ENCODE measurements at places on chromosomes 12 and 14.

GRCh38 chr14:38090506-38090905 is 117.2 kb upstream of the SSTR1 start:
- no peak for DNase-seq

DNA sequence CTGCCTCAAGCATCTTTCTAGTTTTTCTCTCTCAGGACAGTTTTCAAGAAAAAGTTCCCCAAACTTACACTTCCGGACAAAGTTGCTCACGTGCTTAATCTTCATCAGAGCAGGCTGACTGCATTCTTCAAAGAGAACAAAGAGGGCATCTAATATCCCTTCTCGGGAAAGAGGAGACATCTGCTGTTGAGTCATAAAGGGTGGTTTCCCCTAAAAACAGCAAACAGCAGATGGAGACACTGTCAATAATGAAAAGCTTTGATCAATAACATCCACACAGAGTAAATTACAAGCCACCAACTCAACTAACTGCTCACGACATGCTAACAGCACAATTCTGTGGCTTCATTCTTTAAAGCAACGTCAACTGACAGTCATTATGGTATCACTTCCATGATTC is 8.1 kb downstream of the CIT start:
- no peak for DNase-seq

- DNase-seq = no peak
Observed at GRCh38 chr12:49093792-49094159, 825 bp downstream of the DHH start.

- DNase-seq = no peak
Observed at GRCh38 chr12:131991816-131992430, 42.2 kb downstream of the EP400 start.

DNA sequence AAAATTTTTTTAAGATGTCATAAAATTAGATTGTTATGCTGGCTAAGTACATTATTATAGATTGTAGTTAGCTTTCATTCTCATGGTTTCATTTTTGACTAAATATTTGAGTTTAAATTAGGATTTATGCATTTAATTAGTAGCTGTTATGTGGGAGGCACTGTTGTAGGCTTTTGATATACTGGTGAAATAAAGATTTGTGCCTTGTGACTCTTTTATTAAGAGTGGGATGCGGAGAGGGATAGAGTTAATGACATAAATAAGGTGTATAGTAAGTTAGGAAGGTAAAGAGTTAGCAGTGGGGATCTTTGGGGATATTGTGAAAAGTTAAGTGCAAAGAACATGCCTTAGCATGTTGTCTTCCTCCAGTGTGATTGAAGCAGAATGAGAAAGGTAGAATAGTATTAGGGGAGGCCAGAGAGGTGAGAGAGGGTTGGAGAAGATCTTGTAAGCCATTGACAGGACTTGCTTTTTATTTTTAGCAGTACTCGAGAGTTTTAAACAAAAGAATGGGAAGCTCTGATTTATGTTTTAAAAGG is 8.8 kb downstream of the ARHGAP5 start:
- no peak for DNase-seq

GRCh38 chr12:39006286-39006685 is 100.9 kb upstream of the CPNE8 start:
- no peak for DNase-seq

DNA sequence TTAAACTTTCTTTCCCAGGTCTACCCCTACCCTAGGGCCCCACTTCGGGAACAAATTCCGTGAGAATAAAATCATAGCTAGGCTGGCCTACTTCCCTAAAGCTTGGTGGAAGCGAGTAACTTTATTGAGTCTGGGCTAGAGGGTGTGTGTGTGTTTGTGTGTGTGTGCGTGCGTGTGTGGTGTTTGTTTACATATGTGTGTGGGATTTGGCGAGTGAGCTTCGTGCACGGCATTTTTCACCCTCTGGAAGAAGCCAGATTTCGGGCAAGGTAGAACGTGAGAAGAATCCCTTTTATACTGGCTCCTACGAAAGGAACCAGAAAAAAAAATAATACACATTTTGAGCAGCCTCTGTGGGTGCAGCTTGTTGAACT is 7.5 kb upstream of the LHX5 start:
- no peak for DNase-seq

DNA sequence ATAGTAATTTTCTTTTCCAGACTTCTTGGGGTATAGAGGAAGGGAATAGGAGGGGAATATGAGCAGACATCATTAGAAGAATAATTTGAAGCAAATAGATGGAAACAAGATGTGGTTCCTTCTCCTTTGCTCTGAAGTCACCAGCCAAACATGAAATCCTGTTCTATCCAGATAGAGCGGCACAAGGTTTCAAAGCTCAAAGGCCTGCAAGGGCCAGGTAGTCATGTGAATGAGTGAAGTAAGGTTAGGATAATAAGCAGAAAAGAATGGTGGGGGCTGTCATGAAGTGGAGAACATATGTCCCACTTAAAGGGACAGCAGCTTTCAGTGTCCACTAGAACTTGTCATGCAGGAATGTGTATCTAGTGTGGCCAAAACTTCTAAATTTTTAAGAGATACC is 2.5 kb upstream of the IKZF4 start:
- DNase-seq = no peak

DNA sequence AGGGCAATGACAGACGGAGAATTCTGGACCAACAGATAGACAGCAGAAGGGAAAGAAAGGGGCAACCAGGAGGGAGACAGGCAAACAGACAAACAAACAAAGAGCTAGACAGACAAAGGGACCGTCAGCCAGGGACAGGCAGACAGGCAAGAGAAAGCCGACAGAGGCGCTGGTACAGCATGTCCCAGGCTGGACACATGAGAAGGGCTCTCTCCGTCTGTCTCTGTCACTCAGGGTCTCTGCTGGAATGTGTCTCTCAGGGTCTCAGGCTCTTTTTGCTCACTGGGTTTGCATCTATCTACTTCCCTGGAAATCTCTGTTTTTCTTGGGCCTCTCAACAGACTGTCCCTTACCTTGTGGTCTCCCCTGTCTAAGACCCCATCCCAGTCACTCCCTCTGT is 8.2 kb upstream of the SMUG1 start:
- DNase-seq = no peak

DNA sequence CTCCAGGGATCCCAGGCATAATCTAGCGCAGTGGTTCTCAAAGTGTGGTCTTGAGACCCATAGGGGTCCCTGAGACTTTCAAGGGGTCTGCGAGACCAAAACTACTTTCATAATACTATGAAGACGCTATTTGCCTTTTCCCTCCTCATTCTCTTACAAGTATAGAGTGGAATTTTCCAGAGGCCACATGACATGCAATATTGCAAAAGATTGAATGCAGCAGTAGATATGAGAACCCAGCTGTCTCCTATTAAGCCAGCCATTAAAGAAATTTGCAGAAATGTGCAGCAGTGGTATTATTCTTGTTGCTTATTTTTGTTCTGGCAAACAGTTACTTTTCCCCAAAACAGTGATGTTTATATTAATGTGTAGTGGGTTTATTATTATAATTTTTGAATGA is 62.8 kb downstream of the VWF start:
- no peak for DNase-seq

- DNase-seq = peak; percentile 40
Observed at GRCh38 chr14:68791078-68791901, 1.6 kb downstream of the ZFP36L1 start.

- DNase-seq = no peak
Observed at GRCh38 chr12:114668151-114668885, 15.7 kb downstream of the TBX3 start.

GRCh38 chr12:11656550-11656949 is 7.1 kb downstream of the ETV6 start:
- DNase-seq = no peak

DNA sequence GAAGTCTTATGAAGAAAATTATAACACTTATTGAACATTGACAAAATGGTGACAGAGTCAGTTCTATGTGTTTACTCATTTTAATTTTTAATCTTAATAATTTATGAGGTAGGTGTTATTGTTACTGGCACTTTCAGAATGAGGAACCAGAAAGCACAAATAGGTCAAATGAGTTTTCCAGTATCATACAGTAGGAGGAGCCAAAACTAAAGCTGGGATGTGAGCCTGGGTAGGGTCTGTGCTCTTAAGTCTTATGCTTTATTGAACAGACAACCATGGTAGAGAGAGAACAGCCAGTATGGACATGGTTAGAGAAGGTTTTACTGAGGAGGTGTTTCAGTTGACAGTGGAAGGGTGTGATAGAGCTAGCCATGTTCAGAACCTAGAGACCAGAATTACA is 775.7 kb downstream of the TMTC2 start:
- no peak for DNase-seq

GRCh38 chr12:24705741-24706358 is 243.1 kb downstream of the BCAT1 start:
- no peak for DNase-seq

DNA sequence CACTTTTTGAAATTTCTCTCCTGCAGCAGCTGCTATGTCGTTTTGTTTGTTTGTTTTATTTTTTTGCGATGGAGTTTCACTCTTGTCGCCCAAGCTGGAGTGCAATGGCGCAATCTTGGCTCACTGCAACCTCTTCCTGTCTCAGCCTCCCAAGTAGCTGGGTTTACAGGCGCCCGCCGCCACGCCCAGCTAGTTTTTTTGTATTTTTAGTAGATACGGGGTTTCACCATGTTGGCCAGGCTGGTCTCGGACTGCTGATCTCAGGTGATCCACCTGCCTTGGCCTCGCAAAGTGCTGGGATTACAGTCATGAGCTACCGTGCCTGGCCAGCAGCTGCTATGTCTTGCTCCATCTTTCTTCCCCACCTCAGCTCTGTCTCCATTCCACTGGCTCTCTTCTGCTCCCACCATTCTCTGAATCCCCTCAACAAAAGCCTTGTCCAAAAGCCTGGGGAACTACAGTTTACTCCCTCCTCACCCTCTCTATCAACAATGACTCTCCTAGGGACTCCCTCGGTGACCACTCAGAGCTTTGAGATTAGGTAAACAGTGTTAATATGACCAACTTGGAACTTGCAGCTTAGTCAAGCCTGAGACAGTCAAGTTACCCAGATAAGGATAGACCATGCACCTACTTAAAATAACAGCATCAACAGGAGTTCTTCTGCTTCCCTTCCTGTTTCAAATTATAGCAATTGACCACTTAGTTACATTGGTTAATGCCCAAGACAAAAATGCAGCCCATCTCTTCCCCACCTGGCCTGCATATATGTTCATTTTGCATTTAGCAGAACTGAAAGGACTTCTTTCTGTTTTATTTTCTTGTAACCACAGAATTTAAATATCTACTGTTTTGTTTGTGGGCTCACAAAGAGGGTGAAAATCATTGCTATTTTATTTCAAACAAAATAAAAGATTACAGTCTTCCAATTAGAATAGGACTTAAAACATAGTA is 189.0 kb upstream of the AMIGO2 start:
- no peak for DNase-seq

GRCh38 chr14:55512421-55512820 is 67.6 kb upstream of the KTN1 start:
- DNase-seq = no peak

DNA sequence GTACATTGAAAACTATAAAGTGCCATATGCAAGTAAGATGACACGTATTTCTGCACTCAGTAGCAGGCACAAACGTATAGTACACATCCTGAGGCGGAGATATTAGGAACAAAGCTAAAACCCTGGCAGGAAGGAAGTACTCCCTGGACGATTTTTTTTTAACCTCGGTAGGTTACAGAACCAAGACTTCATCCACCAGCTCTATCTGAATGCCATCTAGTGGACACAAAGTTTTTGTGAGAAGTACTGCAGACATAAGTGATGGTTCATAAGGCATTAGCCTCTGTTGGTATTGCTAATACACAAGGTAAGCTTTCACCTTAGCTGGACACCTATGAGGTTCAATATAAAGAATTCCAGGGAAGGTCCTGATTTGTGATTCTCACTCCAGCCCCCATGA is 83.0 kb upstream of the CCDC196 start:
- no peak for DNase-seq

DNA sequence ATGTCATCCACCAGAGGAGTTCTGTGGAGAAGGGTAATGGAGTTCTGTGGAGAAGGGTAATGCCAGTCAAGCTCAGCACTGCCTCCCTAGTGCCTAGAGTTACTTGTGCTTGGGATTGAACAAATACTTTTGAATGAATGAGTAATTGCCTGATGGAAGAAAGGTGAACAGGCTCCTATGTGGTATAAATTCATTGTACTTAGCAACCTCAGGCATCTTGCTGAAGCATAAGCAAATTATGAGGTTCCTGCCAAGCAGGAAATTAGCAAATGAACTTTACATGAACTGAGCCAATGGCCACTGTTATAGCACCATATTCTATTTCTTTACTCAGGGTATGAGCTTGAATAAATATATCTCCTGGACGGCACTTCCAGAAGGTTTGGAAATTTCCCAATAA is 1047.2 kb downstream of the SLC6A15 start:
- no peak for DNase-seq

DNA sequence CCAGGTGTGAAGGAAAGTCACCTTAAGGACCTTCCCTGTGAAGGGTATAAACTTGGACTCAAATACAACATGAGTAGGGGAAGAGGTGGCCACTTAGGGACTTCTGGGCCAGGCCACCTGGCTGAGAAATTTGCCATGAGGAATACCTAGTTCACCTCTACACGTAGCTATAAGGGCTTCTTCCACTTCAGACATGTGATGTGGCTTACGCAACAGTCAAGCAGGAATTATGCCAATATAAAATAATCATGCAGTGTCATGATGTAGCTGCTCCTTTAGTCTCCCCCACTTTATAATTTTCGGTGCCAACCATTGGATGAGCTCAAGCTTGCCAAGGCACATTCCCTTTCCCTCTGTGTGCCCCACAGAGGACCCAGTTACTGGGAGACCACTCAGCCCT is 166.6 kb upstream of the BCL2L14 start:
- DNase-seq = no peak

DNA sequence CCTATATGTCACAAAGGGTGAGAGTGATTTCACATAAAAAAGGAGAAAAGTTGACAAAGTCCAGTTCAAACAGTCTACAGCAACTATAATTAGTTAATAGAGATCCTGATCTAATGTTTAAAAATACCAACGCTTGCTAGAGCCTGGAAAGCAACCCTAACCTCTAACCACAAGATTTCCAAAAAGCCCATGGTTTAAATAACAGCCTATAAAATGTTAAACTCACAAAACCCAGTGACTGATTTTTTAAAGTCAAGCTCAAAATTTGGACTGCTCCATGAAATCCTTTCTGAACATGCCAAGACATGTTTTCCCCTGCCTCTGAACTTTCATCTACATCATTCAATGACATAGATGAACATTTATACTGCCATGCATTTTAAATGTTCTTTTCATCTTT is 81.6 kb downstream of the PLEKHG7 start:
- no peak for DNase-seq

DNA sequence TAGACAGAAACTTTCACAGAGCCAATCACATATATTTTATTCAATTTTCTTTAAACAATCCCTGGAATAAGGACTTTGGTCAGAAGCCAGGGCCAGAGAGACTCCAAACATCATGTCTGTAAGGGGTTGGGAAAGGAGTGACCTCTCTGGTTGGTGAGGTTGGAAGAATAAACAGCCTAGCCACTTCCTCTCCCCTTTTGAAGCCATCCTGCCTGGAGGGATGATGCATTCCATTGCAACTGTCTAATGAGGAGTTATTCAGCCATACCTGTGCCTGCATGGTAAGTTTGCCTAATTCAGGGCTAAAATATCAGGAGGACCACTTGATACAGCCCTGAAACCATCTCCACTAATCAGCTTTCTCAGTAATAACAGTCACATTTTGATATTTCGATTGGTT is 299.8 kb downstream of the KCNH5 start:
- DNase-seq = no peak

Data from activated T-cell treated with anti-CD3 and anti-CD28 coated beads, Interleukin-2, amount 50 U/mL, for 1 hour (primary cell).